ENCODE measurements at places on chromosomes 11 and 22. TPM values are rescaled to one million over a fixed set of nuclear protein-coding genes. Genes with fewer than 3 reads are reported as not detected.
A peak's percentile ranks its signal among the peaks of the same experiment; 100 is the strongest.

DNA sequence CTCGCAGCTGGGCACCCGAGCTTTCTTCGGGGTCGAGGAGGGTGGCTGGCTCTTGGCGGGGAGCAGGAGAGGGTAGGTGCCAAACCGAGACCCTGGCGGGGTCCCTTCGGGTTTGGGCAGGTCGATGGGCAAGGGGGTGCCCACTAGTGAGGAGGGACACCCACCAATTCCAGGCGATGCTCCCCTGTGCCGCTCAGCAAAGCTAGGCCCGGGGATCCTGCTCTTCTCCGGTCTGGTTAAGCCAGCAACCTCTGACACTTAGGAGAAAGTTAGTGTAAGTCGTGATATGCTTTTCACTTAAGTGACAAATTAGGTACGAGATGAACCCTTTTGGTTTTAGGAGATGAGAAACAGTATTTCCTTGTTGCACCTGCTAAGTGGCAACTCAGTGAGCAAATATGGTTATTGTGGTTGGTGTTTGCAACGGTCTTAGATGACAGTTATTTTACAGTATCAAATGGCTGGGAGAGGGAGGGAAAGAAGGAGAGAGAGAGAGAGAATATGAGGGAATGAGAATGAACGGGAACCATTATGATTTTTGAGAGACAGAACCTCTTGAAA lies 565 bp downstream of the NUCB2 start:
- DNase-seq: peak; percentile 58

The SCGB1A1 gene
- total RNA-seq: not detected

The PNPLA3 gene
- total RNA-seq: 1.2 TPM

- no peak for DNase-seq
These were observed 81.0 kb downstream of the ANO3 start for GRCh38 chr11:26412955-26413354.

- DNase-seq: no peak
These were observed 45.1 kb downstream of the AHNAK start for GRCh38 chr11:62501432-62501891.

GRCh38 chr11:90704510-90704909 lies 481.7 kb upstream of the CHORDC1 start:
- DNase-seq: no peak

The GUCY1A2 gene
- 0.17 TPM for total RNA-seq

DNA sequence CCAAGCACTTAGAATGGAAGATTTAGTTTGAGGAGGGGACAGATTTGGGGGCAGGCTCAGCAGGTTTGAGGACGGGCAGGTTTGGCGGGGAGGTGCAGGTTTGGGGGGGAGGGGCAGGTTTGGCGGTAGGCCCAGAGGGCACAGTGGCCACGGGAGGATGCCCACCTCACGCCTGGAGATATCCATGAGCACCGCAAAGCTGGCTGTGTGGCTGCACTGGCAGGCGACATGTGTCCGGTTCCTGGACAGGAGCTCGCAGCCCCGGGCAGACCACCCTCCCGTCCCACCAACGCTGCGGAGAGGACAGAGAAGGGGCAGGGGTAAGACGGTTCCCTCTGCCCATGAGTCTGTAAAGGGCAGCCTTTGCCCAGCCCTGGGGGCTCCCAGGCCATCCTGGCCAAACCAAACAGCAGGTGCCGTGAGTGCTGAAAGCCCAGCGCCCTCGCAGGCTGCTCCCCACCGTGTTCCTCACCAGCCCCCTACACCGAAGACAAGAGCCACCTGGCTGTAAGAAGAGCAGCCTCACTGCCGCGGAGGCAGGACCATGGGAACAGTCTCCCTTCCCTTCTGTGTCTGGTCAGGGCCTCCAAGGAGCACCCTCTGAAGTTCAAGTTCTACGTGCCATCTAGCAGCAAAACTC lies 43.0 kb downstream of the TRMU start:
- DNase-seq: no peak

DNA sequence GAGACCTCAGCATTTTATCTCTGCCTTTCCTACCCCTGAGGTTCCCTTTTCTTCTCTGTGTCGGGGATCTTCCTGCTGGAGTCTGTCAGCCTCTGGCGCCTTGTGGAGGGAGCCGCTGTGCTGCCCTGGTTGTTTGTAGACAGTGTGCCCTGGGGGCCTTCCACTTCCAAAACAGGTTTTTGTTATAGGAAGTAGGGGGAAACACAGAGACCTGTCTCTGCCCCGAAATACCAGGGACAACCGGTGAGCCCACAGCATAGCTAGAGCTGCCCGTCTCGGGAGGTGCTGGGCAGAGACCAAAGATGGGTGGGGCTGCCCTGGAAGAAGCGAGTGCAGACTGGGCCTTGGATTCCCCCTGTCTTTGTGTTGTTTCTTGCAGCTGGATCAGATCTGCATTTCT lies 8.0 kb downstream of the NCAPH2 start:
- DNase-seq: no peak
